ENCODE measurements at places on chromosomes 6 and 20.

GRCh38 chr20:52824494-52825216, 147.5 kb upstream of the TSHZ2 start:
- DNase-seq, result no peak

GRCh38 chr6:50956014-50956413, 137.3 kb downstream of the TFAP2B start:
- no peak for DNase-seq

DNA sequence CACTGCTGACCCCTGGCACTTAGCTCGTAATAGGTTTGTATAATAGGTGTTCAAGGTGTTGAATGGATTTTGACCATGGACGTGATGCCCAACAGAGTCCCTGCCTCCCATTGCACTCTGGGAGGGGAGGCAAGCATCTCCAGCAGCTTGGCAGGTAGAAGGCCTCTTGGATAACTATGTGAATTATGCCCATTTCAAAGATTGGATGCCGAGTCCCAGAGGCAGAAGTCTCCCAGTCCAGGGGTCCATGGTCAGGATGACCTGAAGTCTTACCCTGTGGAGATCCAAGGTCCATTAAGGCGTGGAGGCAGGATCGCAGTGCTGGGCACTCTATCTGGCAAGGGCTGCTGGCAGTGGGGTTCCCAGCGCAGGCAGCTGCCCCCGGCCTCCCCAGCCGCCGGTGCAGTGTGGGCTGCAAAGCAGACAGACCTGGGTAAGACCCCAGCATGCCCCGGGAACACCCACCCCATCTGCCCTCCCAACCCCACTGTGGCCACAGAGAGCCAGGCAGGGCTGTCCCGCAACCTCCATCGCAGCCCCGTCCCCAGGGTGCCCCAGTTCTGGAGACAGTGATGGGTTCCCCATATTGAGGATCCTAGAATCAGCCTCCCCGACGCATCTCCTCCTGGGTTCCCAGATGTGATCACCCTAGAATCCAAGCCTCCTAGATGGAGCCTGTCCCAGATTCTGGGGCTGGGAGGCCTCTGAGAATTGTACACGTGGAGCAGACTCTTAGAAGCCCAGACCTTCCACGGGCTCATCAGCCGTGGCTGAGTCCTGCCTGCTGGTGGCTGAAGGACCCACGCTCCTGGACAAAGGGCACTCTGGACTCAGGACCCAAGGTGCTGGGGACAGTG, 44.6 kb downstream of the APCDD1L start:
- no peak for DNase-seq

- DNase-seq, result no peak
Observed at GRCh38 chr6:170108456-170108855, 182.4 kb downstream of the DLL1 start.

GRCh38 chr20:24389686-24390085, 79.7 kb upstream of the SYNDIG1 start:
- DNase-seq, result peak; percentile 16

GRCh38 chr6:84371681-84372080, 144.2 kb upstream of the CEP162 start:
- no peak for DNase-seq

Data from activated naive CD8-positive, alpha-beta T cell treated with anti-CD3 and anti-CD28 coated beads for 36 hours (primary cell).